ENCODE measurements at places on chromosomes 2 and 18. TPM values are rescaled to one million over a fixed set of nuclear protein-coding genes. Genes with fewer than 3 reads are reported as not detected.

C2orf81 gene
- 3.1 TPM for total RNA-seq

PRSS56 gene
- total RNA-seq: 0.13 TPM

ASPRV1 gene
- 0.25 TPM for total RNA-seq

TRIM43 gene
- not detected for total RNA-seq

ZNF521 gene
- not detected for total RNA-seq

AAK1 gene
- total RNA-seq: 17.5 TPM

HRH4 gene
- not detected for total RNA-seq

RAPH1 gene
- 7.1 TPM for total RNA-seq

SULT1C2 gene
- 0.36 TPM for total RNA-seq

HOXD13 gene
- 0.15 TPM for total RNA-seq

PAX8 gene
- 0.97 TPM for total RNA-seq

DSG4 gene
- total RNA-seq: not detected

PTPRN gene
- total RNA-seq: 1.0 TPM

CAPN14 gene
- 0.05 TPM for total RNA-seq

Data from A549 treated with Hydrocortisone at 1 μM for 4 hours (cell line).